ENCODE measurements at places on chromosomes 2 and 18.

GRCh38 chr2:173400760-173401159 is 46.1 kb downstream of the CDCA7 start:
- DNase-seq = no peak

- DNase-seq = no peak
These were observed 83.0 kb downstream of the XRCC5 start for GRCh38 chr2:216192181-216192580.

DNA sequence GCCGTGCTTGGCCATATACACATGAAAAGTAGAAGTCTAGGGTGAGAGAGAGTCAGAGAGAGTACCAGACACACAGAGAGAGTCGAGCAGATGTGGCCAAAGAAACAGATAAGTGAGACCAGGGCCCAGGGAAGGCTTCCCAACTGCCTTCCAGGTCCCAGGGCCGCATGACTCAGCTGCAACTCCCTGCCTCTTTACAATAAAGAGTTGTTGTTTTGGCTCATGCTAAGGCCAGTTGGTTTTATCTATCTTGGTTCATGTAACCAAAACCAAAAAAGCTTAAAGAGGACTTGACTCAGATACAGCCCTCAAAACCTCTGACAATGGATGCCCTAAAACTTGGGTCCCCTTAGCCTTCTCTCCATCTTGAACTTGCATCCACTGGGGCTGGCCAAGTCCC is 36.9 kb downstream of the REEP1 start:
- DNase-seq = no peak

- no peak for DNase-seq
These were observed 30.4 kb downstream of the RNF138 start for GRCh38 chr18:32122039-32122438.

DNA sequence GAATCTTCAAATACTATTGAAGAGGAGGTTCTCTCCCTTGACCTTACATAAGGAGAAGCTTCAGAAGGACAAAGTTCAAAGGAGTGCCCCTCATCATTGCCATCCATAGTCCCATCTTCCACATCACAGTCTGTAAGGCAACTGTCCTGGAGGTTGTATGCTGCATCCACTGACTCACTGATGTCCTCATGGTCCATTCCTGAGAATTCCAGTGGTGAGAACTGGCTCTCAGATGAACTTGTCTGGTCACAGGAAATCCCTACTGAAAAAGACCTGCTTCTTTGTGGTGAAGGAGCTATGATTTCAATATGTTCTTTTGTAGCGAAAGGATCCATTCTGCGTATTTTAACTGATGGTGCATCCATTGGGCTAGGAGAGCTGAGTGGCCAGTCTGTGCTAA is 52.2 kb downstream of the EIF2AK3 start:
- DNase-seq = no peak

GRCh38 chr2:123073371-123073770 is 951.7 kb upstream of the CNTNAP5 start:
- no peak for DNase-seq

- no peak for DNase-seq
These were observed 17.5 kb upstream of the PKDCC start for GRCh38 chr2:42030200-42030759.

DNA sequence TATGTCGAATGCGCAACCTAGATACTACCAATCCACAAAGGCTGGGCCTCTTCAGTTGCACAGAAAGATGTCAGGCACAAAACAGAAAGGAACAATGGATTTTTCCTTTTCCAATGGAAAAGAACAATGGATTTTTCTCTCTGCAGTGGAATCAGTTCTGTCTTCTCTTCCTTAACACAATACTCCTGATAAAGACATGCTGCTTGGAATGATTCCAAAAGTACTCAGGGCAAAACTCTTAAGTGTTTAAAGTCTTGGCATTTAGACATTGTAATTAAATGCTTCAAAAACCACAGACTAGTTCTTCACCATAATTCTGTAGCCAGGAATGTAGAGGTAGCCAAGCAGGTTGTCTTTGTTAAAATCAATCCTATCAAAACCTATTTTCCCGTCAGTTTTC is 46.7 kb upstream of the FLACC1 start:
- DNase-seq = no peak

- DNase-seq = no peak
These were observed 42.4 kb downstream of the MRPS5 start for GRCh38 chr2:95079199-95079683.

GRCh38 chr2:231932711-231932970 is 6.4 kb upstream of the NPPC start:
- no peak for DNase-seq

Data from urinary bladder (tissue), 4 donors.